ENCODE measurements at places on chromosomes 3 and 15.

GRCh38 chr3:133563816-133564215 lies 9.7 kb upstream of the CDV3 start:
- DNase-seq: no peak

GRCh38 chr15:65431731-65432130 lies 9.0 kb upstream of the IGDCC4 start:
- no peak for DNase-seq

DNA sequence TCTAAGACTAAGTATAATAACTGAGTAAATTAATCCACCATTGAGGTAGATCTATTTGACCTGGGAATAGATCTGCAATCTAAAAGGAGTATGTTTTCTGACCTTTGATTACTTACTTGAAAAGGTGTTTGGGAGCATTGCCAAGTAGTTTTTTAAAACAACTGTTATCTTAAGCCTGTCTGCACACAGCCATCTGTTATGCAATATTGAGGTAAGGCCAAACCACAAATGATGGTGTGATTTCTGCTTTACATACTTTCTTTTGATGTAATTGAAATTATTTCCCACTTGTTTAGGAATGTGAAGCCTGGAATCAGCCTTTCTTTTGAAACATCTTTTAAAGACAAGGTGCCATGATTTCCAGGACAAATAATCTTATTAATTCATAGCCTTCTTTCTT lies 274.0 kb downstream of the BBX start:
- DNase-seq: no peak

DNA sequence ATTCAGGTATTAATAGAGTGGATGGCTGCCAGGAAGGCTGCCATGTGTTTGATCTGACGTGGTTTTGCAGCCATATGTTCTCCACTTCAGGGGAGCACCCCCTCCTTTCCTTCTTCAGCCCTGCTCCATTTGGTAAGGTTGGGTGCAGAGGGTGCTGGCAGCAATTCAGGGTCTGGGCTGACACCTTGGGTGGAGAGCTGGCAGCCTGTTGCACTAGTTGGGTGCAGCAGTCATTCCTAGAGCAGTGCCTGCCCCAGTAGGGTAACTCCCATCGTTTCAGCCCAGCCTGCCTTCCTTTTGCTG lies 1.5 kb downstream of the TYRO3 start:
- DNase-seq: no peak

GRCh38 chr3:14884665-14885064 lies 62.7 kb upstream of the NR2C2 start:
- no peak for DNase-seq

GRCh38 chr3:87145553-87145952 lies 81.6 kb upstream of the CHMP2B start:
- DNase-seq: no peak

DNA sequence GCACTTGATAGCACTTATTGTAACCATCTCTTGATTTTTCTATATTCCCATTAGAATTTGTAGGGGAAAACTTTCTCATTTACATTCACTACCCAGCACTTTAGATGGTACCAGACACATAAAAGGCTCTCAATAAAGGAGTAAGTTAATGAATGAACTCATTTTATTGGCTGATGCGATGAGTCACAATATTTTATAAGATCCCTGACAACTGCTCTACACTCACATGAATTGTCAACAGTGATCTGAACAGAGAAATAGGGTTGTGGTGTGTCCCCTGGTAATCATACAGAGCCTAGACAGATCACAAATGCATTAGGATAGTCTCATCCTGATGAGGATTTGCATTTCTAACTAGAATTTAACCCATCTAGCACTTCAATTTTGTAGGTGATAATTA lies 567.6 kb upstream of the ARPP21 start:
- no peak for DNase-seq

All from stimulated activated CD8-positive, alpha-beta memory T cell treated with anti-CD3 and anti-CD28 coated beads, Interleukin-2, amount 100 ng/mL, for 48 hours (primary cell).